ENCODE measurements at places on chromosomes 1 and 21. TPM values are rescaled to one million over a fixed set of nuclear protein-coding genes. Genes with fewer than 3 reads are reported as not detected.

Gene IL19
- not detected for total RNA-seq

Gene TMEM200B
- not detected for total RNA-seq

- no peaks in the 10 kb centered on the region for H3K4me1 ChIP-seq
- H3K27ac ChIP-seq = no peak overlapping the region
- no peak for DNase-seq
These were observed 226.0 kb upstream of the C1orf87 start for GRCh38 chr1:60299581-60299980.

DNA sequence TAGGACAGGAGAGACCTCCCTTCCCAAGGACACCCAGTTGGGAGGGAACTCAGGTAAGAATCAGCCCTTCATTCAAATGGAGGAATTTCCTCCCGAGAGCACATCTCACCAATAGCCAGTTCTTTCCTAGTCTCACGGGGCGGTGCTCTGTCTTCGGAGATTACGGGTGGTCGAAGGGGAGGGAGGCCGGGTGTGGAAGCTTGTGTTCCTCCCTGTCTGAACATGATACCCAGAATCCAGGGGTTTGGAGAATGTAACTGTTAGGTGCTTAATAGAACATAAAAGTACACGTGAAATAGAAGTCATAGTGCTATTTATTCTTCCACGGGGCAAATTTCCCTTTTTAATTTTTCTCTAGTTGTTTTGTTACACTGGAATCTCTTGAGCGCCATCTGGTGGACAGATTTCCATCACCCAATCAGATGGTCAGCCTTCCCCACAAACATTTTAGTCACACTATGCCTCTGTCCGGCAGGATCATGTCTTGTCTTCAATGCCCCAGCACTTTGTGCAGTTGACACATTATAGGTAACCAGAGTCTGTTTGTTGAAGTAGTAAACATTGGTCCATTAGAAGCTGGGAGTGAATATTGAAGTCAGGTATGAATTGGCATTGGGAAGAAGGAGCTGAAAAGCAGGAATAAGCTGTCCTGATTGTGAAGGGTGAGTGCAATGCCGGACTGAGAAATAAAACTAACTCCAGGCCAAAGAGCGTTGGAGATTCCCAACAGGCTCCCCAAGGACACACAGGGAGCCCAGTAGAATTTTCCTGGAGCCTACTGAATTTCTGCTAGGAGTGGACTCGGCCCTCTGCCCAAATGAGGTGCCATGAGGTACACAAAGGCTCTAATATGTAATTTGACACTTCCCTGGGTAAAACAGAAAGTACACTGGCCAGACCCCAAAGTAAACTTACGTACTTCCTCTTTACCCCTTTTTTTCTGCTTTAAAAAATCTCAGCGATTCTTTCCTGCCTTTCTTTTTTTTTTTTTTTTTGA, 27.6 kb upstream of the ZNF697 start:
- peak; percentile 51 for DNase-seq
- H3K27me3 ChIP-seq = peaks cover 15% of the 10 kb centered on the region
- H3K36me3 ChIP-seq = no peaks in the 10 kb centered on the region
- peaks cover 5% of the 10 kb centered on the region for H3K4me1 ChIP-seq

DNA sequence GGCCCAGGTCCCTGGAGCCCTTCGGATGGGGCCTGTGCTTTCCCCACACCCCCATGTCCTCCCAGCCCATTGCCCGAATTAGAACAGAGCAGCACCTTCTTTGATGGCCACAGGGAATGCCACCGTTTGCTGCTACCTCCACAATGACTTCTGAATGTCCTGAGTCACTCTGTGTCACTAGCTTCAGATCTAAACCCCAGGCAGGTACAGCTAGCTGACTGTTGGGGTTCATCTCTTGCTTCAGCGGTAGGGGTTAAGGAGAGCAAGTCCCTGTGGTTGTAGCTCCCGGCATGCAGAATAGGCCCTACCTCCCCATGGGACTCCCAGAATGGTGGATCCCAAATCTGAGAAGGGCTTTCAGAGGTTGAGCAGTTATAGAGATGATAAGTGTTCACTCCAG, 291.1 kb upstream of the POU3F1 start:
- DNase-seq = no peak
- no peak overlapping the region for H3K27ac ChIP-seq
- H3K4me3 ChIP-seq = no peak overlapping the region

DNA sequence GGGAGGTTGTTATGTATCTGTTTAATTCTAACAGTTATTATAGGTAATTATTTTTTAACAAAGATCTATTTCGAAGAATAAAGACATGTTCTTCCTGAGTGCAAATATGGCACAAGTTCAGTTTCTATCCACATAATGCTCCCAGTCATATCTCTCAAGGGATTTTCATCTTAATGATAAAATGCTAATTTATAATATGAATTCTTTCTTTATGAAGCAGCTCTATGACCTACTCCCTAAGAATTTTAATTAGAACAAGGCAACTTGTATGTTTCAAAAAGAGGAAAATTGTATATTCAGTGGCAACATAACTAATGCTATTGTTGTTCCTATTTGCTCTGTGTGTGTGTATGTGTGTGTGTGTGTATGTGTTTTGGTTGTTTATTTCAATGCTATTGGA, 1222.1 kb upstream of the NCAM2 start:
- no peak overlapping the region for H3K27ac ChIP-seq
- no peaks in the 10 kb centered on the region for H3K4me1 ChIP-seq
- no peaks in the 10 kb centered on the region for H3K27me3 ChIP-seq
- H3K36me3 ChIP-seq = no peaks in the 10 kb centered on the region
- no peak for DNase-seq

- no peak overlapping the region for H3K4me3 ChIP-seq
- no peak for DNase-seq
- H3K27ac ChIP-seq = no peak overlapping the region
- H3K36me3 ChIP-seq = no peaks in the 10 kb centered on the region
- H3K27me3 ChIP-seq = peaks cover 7% of the 10 kb centered on the region
- no peaks in the 10 kb centered on the region for H3K4me1 ChIP-seq
These were observed 19.1 kb upstream of the CHRM3 start for GRCh38 chr1:239367196-239367810.

DNA sequence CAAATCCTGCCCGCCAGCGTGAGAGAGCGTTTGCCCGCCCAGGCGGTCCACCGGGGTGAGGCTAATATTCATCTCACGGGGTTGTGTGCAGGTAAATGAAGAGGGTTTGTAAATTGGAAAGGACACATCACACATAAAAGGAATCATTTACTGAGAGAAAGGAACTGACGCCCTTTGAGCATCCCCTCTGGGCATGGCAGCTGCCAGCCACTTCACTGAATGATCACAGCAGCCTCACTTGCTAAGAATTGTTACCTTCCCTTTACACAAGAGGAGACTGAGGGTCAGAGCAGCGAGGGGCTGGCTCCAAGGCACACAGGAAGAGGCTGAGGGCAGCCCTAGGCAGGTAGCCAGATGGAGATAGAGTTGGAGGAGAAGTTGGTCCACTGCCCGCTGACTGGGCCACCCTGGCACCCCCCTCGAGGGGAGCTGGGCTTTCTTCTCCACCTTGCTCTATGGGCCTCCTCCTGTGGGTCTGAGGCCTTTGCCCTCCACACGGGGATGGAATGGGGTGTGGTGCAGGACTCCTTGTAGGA, 96.0 kb downstream of the FOXD2 start:
- H3K36me3 ChIP-seq = no peaks in the 10 kb centered on the region
- peaks cover 47% of the 10 kb centered on the region for H3K27me3 ChIP-seq
- peaks cover 9% of the 10 kb centered on the region for H3K4me1 ChIP-seq
- no peak for DNase-seq
- H3K27ac ChIP-seq = no peak overlapping the region
- H3K4me3 ChIP-seq = no peak overlapping the region

- H3K4me3 ChIP-seq = no peak overlapping the region
- no peaks in the 10 kb centered on the region for H3K27me3 ChIP-seq
- no peak overlapping the region for H3K27ac ChIP-seq
- no peak for DNase-seq
- H3K36me3 ChIP-seq = peaks cover 12% of the 10 kb centered on the region
- H3K4me1 ChIP-seq = peaks cover 38% of the 10 kb centered on the region
These were observed 141.4 kb downstream of the RUNX1 start for GRCh38 chr21:34907461-34908418.

- H3K27ac ChIP-seq = no peak overlapping the region
- H3K36me3 ChIP-seq = no peaks in the 10 kb centered on the region
- H3K4me1 ChIP-seq = peaks cover 29% of the 10 kb centered on the region
These were observed 45.4 kb downstream of the NEK7 start for GRCh38 chr1:198201956-198202784.

DNA sequence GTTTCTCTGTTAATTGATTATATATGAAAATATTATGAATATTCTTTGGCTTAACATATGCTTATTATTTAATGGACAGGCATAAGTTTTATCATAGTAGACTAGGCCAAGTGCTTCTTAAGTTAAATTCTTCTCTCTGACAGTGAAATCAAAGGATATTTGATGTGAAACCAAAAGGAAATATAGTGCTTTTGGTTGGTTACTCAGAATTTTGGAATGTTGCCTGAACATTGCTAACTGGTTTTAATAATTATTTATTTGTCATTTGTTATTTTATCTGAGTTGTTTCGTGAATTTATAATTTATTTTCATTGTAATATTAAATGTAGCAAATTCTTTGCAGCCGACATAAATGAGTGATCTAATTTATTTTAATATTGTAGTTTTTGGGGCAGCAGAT, 18.3 kb downstream of the HOOK1 start:
- H3K4me1 ChIP-seq = no peaks in the 10 kb centered on the region
- H3K4me3 ChIP-seq = no peak overlapping the region
- H3K27me3 ChIP-seq = no peaks in the 10 kb centered on the region
- no peak for DNase-seq

- H3K27ac ChIP-seq = no peak within 1 kb of the TSS
- no peak for DNase-seq
- H3K4me3 ChIP-seq = no peak within 1 kb of the TSS
- H3K27me3 ChIP-seq = peaks cover 26% of the 10 kb centered on the region
These were observed at the start of gene GJB3 for GRCh38 chr1:34781071-34781843. Gene GJB3, plus strand, starts transcription at chr1:34781214. Its CDS starts 3,549 bp downstream, at chr1:34784763.

All from CD4-positive, alpha-beta T cell (primary cell).